ENCODE measurements at places on chromosomes 4 and X.
A peak's percentile ranks its signal among the peaks of the same experiment; 100 is the strongest.

GRCh38 chr4:142559986-142560385 lies 286.1 kb downstream of the INPP4B start:
- no peak for DNase-seq

- DNase-seq: no peak
These were observed 54.4 kb downstream of the KLHL13 start for GRCh38 chrX:118062048-118062789.

DNA sequence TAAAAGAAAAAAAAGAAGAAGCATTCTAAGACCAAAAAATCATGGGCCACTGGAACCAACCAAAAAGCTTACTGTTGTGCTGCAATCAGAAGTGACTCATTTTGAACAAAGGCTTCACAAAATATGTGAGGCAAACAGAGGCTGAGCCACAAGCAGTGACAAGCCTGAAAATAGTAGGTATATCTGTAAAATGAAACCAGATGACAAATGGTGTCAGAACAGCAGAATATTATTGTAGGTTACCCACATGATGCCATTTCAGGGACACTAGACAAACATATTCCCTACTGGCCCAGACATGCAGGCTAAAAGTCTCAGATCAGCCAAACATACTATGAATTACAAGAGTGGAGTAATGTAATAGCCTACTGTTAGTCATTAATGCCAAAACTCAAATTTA lies 1301.8 kb upstream of the DIAPH2 start:
- peak; percentile 44 for DNase-seq

- DNase-seq: no peak
These were observed 331.6 kb downstream of the BCOR start for GRCh38 chrX:39766085-39766726.

DNA sequence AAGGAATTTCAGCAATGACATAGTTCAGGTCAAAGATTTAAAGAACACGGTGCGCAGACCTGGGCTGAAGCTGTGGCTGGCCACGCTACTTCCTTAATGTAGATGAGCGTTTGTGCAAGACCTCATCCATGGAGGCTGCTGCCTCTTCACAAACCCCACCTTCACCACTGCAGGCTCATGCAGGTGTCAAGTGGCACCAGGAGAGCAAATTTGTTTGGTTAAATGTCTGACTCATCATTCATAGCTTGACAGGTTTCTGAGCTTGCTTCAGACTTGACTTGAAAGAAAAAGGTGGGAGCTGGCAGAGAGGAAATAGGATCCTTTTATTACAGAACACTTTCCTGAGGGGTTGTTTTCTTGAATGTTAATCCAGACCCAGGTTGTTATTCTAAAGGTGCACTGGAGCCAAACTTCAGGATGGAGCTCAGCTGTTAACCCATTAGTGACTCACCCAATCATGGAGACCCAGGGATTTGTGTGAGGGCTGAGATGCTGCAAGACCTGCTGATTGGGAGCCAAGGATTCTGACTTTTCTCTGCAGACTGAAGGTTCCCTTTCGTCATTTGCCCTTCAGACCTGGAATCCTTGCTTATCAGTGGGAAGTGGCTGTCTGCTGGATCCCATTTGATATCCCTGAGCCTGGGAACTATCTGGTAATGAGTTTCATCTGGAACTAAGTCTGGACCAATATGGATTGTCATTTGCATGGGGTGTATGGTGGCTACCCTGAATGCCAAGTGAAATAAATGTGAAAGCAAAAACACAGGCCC lies 315.3 kb downstream of the PTTG2 start:
- DNase-seq: no peak

DNA sequence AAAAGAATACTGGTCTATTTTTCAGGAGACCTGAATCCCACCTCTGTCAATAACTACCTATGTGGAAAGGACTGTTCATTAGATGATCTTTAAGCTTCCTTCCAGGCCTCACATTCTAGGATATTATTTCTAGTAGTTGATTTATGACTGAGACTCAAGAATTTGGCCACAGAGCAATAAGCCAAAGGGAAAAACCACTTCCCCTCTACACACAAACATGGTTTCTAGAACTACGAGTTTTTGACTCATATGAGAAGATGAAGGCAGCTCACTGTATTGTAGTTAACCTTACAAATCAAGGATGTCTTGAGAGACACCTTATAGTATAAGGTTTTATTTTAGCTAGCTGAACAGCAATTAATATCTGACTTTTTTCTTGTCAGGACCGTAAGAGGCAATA lies 36.9 kb upstream of the GDPD2 start:
- no peak for DNase-seq

- DNase-seq: no peak
These were observed 337.9 kb downstream of the PPP3CA start for GRCh38 chr4:101009471-101009870.

GRCh38 chr4:106746451-106746850 lies 289.7 kb downstream of the DKK2 start:
- DNase-seq: no peak

- no peak for DNase-seq
These were observed 1254.8 kb upstream of the ADGRL3 start for GRCh38 chr4:59945277-59945676.

DNA sequence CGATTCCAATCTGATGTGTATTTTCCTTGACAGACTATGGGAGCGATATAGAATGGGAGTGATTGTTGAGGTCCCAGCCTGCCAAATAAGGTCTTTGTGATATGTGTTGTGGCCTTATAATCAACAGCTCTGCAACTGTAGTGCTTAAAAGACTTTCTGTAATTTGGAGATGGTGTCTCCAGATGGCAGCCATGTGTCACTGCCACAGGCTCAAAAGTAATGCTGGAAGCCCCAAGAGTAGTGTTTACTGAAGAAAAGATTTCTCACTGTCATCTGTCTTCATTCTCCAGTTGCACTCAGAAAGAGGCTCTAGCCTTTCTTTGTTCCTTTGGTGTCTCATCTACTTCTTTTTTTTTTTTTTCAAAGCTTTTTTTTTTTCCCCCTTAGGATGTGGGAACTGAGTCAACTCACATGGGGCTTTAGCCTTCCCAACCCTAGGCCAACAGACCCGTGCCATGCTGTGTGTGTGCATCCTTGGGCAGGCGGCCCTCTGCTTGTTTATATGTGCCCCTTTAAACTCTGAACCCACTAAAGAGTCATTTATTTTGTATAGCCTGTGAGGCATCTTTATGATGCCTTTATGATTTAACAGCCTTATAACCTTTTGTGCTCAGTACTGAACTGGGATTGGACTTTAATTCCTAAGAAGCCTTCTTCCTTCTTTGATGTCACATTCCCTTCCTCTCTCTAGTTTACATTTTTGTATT lies 15.6 kb downstream of the SRPX2 start:
- DNase-seq: no peak

DNA sequence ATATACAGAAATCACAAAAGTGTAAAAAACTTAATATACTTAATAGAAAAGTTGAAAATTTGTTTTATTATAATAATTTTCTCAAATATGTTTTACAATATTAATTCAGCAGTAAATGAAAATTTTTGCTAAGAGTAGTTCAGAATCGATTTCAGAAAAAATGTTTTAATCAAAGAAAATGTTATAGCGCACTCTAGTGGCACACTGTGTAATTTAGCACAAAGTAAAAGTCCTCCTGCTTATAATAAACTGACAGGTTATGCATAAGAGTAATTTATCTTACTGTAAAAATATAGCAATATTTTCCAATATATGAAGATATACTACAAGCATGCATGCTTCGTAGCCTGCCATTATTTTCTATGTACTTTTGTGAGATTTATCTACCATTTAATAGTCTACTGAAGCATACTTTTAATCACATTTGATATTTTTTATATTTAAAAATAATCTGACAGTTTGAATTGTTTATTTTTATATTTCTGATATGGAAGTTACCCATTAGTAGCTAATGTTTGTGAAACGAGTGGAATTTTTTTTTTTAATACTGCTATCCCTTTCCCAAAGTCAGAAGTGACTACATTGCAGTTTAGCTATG lies 217.9 kb upstream of the KLHL4 start:
- no peak for DNase-seq

DNA sequence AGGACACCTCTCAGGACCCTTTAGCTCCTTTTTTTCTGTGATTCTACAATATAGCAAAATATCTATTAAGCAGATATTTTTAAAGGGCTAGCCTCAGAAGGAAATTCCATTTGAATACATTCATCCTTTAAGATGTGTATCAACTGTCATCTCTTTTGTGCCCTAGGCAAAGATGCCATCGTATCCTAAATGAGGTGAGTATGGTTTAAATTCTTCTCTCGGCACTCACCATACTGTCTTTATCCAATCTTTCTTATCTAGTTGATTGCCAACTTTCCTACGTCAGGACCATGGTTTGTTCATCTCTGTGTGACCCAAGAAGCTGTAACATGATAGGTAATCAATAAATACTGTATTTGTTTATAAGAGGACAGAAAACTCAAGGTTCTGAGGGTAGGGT lies 176.0 kb downstream of the LDB2 start:
- DNase-seq: no peak

- no peak for DNase-seq
These were observed 61.9 kb upstream of the FAM47B start for GRCh38 chrX:34880656-34881055.

DNA sequence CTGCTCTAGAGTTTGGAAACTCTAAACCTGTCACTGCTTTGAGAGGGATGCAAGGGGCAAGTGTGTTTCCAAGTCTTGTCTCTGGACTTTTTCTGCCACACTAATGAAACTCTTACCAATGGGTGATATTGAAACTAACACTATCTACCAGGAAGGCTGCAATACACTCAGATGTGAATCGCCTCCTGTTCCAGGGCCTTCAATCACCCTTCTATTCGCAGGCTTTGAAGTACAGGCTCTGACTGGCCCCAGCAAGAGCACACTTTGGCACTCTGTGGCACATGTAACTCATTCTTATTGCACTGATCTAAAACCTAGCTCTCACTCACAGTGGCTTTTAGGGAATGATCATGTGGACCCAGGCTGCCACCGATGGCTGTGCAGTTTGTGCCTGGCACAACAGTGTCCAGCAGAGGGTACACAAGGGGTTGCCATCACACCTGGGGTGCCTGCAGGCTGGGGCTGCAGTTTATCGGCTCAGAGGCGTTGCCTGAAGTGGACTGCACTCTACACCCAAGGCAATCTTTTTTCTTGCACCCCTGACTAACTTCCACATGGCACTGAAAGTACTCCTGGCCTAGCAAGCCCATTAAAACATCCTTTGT lies 210.8 kb downstream of the MGST2 start:
- DNase-seq: no peak

DNA sequence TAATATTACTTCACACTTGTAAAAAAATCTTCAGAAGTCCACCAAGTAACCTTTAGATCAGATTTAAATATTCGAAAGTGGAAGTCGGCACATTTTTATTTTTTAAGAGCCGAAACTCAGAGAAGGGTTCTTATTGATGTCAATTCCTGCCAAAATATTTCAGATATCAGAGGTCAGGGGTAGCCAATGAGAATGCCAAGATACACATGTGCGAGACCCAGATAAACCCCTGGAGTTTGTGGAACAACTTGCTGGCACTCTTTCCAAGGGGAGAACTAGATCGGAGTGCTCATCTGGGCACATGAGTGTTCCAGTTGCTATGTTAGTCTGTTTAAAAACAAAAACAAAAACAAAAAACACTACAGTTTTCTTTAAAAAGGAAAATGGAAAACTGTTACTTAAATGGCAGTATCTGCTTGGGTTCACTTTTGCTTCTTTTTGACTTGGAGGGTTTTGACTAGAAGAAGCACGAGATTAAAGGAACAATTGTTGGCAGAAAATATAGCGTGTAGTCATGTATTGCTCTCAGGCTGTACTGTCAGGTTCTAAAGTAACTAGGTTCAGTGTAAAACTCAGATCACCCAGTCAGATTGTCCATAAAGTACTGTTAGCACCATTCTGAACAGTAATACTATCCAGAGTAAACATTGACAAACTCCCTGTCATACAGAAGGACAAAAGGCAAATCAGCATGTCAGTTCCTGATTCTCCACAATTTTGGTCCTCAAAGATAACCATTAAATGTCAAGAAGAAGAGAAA lies 188.0 kb upstream of the PACRGL start:
- DNase-seq: peak; percentile 1

- no peak for DNase-seq
These were observed 1454.5 kb upstream of the TENM3 start for GRCh38 chr4:180788729-180789128.

DNA sequence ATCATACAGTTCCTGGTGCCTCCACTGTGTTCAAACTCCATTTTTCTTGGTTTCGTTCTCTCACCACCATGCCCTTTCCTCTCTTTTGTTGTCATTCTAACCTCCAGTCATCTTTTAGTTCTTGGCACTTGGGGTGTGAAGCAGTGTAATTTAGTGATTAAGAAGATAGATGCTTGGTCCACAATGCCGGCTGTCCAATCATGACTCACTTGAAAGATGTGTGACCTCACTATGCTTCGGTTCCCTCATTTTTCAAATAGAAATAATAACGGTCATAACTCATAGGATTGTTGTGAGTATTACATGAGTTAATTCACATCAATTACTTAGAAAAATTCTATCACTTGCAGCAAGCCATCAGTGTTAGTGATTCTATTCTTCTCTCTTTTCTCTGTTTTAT lies 327.8 kb downstream of the ADGRL3 start:
- no peak for DNase-seq

GRCh38 chrX:150377005-150377404 lies 13.9 kb downstream of the MAMLD1 start:
- DNase-seq: no peak

DNA sequence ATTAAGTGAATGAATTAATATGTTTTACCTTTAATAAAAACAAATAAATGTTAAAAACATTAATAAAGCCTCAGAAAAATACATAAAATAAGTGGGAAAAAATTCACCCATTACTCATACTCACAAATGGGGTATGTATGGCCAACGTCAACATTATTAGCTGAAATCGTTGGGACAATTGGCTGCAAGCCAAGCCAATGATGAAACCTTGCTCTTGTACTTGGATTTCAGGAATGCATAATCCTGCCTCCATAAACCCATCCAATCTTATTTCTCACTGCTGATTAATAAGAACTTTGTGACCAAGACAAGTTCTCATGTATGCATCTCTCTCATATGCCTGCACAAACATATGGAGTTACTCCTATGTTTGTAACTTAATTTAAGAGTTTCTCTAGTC lies 35.3 kb upstream of the ADAMTS3 start:
- DNase-seq: no peak

DNA sequence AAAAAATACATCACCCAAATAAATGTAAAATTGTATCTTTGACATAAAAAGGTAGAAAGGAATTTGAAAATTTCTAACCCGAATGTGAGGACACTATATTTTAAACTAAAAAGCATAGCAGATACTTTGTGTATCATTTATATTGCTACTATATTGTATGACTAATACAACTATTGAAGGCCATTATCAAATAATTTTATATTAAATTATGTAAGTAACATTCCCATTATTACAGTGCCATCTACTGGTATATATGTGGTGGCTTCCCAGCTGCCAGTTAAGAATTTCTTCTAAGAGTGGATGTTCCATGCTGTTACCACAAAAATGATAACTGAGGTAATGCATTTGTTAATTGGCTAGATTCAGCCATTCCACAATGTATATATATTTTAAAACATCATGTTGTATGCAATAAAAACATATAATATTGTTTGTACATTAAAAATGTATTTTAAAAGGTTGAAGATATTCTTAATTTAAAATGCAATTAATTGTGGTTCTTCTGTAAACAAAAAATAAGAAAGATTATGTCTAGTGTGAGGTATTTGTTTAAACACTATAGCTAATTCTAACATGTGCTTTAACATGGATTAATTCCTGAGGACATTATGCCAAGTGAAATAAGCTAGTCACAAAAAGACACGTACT lies 65.3 kb downstream of the EGF start:
- no peak for DNase-seq

Data from NCI-H1105 (cell line).